ENCODE measurements at places on chromosomes 2 and 18. TPM values are rescaled to one million over a fixed set of nuclear protein-coding genes. Genes with fewer than 3 reads are reported as not detected.

DNA sequence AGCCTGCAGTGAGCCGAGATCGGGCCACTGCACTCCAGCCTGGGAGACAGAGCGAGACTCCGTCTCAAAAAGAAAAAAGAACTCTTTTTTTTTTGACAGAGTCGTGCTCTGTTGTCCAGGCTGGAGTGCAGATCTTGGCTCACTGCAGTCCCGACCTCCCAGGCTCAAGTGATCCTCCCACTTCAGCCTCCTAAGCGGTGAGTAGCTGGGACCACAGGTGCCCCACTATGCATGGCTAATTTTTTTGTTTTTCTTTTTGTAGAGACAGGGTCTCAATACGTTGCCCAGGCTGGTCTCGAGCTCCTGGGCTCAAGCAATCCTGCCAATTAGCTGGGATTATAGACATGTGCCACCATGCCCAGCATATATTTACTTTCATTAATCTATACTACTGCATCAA, 12.5 kb upstream of the INO80D start:
- no peak for DNase-seq

- DNase-seq: no peak
These were observed 40.5 kb downstream of the MTHFD2 start for GRCh38 chr2:74238879-74239278.

DNA sequence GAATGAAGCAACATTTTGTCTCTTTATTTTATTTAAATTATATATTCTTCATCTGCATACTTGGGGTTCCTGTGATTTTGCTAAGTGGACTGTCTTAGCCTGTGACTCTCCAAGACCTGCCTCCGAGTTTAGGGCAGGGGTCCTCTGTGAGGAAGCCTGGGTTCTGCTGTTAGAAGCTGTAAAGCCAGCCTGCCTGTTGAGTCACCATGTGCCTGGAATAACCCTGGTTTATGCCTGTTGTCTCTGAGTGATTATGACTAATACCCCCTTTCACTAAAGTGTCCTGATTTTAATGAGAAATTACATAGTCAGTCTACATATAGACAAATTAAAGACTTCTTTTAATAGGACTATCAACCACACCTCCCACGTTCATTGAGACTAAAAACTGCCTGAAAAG, 369.1 kb downstream of the ZNF521 start:
- DNase-seq: no peak

DNA sequence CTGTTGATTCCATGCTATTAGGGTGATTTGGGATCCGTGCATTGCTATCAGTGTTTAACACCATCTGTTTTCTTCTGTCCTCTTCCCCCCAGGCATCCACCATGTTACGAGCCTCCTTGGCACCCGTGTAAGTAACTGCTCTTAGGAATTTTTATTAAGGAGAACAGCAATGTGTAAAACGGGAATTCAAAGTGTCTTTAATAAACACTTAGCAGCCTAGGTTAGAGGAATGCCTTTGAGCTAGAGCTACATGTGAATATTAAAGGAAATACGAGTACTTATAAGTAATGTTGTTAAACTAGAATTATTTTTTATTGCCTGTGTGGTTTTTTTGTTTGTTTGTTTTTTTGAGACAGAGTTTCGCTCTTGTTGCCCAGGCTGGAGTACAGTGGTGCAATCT, 58.1 kb downstream of the ARMC9 start:
- no peak for DNase-seq

DNA sequence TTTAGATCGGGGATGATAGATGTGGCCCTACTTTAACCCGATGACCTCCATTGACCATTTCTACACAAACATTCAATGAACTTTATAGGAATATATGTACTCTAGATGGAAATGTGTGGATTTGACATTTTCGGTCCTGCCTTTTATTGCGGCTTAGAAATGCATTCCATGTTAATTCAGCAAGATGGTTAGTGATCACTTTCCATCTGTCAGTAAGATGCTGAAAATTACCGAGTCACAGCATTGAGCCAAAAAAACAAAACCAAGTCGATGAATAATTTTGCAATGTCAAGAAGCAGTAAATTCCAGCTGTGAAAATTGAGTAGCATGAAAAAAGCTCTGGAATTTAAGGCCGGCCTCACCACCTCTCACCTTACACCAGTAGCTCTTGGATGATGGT, 1642.6 kb upstream of the NXPH2 start:
- no peak for DNase-seq

- DNase-seq: peak; percentile 65
These were observed 146.3 kb upstream of the SKOR2 start for GRCh38 chr18:47397671-47398319.

GRCh38 chr2:235050980-235051351, 99.1 kb downstream of the SH3BP4 start:
- no peak for DNase-seq

- no peak for DNase-seq
These were observed 91.3 kb upstream of the TMEM17 start for GRCh38 chr2:62597323-62597722.

Gene LDLRAD4
- total RNA-seq: 1.8 TPM
